ENCODE measurements at places on chromosomes 1 and 21. TPM values are rescaled to one million over a fixed set of nuclear protein-coding genes. Genes with fewer than 3 reads are reported as not detected.

The LEFTY1 gene
- total RNA-seq: 0.50 TPM

The SLAMF7 gene
- total RNA-seq: 1.1 TPM

The CYP4A22 gene
- total RNA-seq: not detected

The CADM3 gene
- total RNA-seq: 0.09 TPM

The NCF2 gene
- 3.3 TPM for total RNA-seq

The GNG5 gene
- total RNA-seq: 158 TPM
